ENCODE measurements at places on chromosomes 7 and 10. TPM values are rescaled to one million over a fixed set of nuclear protein-coding genes. Genes with fewer than 3 reads are reported as not detected.

DNA sequence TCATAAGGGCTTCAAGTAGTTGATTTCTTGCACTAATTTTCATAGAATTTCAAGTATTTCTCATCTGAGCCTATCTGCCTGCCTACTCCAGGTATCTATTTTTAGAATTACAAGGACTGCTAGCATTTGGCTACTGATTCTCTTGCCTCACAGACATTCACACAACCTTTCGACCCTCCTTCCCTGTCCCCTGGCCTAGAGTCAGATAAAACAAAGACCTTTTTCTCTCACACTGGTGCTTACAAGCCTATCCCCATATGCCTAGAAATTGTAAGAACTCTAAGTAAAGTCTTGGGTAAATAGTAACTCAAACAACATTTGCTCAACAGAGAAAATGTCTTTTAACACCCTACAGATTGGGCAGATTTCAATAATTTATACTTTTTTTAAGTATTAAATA lies 6.3 kb downstream of the GPAM start:
- no peaks in the 10 kb centered on the region for H3K27me3 ChIP-seq
- peaks cover 4% of the 10 kb centered on the region for H3K4me1 ChIP-seq
- H3K27ac ChIP-seq = no peak overlapping the region
- DNase-seq = no peak
- peaks cover 8% of the 10 kb centered on the region for H3K36me3 ChIP-seq

DNA sequence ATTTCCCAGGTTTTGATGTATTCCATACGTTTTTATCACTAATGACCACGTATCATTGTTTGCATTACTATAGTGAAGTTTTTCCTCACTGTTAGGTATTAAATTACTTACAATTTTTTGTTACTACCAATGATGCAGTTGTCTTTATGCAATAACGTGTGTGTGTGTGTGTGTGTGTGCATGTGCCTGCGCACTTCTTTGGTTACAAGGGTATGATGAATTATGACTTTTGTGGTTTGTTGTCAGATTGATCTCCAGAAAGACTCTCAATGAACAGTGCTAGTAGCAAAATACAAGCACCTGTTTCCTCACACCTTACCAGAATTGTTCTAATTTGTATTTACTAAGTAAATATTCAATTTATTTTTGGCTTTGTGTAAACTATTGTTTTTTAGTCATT lies 51.5 kb downstream of the MCMBP start:
- H3K4me3 ChIP-seq = no peak overlapping the region
- DNase-seq = no peak
- no peaks in the 10 kb centered on the region for H3K27me3 ChIP-seq
- no peak overlapping the region for H3K27ac ChIP-seq
- no peaks in the 10 kb centered on the region for H3K4me1 ChIP-seq

DNA sequence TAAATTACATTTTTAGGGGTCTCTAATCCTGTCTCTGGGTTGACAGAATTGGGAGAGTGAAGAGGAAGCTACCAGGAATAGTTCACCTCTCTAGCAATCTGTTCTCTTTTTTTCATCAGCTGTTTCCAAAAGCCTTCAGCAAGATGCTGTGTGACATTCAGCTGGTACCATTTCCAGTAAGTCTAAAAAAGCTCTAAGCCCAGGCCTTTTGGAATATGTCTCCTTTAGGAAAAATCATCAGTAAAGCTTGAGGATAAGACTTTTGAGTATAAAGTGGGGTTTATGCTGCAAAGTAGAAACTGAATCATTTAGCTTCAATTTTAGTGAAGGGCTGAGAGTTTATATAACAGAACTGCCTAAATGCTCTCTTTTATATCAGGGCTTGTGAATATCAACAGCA lies 81.5 kb downstream of the CCNY start:
- no peak for DNase-seq
- peaks cover 3% of the 10 kb centered on the region for H3K36me3 ChIP-seq
- H3K4me3 ChIP-seq = no peak overlapping the region
- peaks cover 63% of the 10 kb centered on the region for H3K4me1 ChIP-seq
- H3K27ac ChIP-seq = no peak overlapping the region

DNA sequence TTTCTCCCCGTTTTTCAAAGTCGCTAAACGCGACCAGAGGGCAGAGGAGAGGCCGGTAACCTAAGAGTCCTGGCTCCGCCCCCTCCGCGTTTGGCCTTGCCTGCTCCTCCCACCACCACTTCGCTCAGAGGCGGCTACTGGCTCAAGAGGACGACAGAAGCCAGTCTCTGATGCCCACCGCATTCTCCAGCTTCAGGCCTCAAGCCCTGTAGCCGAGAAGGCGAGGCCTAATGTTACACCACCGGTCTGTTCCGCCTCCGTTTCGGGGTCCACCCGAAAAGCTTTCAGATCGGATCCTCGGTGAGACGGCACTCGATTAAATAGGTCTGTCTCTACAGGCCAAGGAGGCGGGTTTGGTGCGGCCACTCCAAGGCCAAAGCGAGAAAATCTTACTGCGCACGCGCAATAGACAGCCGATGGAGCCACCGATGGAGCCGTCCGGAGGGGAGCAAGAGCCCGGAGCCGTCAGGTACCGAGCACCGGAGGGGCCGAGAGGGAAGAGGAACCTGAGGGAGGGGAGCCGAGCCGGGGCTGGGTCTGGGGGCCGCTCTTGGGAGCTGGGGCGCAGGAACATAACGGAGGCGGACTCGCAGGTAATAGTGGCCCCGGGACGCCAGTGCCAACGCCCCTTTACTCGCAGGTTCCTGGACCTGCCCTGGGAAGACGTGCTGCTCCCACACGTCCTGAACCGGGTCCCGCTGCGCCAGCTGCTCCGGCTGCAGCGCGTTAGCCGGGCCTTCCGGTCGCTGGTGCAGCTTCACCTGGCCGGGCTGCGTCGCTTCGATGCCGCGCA lies at the start of gene FBXL15:
TSS of gene FBXL15 (plus strand) at position 123 of the 793 bp plus-strand sequence. CDS start at position 417, 294 bp downstream.
- H3K36me3 ChIP-seq = peaks cover 11% of the 10 kb centered on the region
- H3K4me1 ChIP-seq = peaks cover 31% of the 10 kb centered on the region
- peak; percentile 93 for DNase-seq
- peaks cover 29% of the 10 kb centered on the region for H3K27me3 ChIP-seq
- H3K27ac ChIP-seq = peak within 1 kb of the TSS; percentile 94
- H3K4me3 ChIP-seq = peak within 1 kb of the TSS; percentile 95

DNA sequence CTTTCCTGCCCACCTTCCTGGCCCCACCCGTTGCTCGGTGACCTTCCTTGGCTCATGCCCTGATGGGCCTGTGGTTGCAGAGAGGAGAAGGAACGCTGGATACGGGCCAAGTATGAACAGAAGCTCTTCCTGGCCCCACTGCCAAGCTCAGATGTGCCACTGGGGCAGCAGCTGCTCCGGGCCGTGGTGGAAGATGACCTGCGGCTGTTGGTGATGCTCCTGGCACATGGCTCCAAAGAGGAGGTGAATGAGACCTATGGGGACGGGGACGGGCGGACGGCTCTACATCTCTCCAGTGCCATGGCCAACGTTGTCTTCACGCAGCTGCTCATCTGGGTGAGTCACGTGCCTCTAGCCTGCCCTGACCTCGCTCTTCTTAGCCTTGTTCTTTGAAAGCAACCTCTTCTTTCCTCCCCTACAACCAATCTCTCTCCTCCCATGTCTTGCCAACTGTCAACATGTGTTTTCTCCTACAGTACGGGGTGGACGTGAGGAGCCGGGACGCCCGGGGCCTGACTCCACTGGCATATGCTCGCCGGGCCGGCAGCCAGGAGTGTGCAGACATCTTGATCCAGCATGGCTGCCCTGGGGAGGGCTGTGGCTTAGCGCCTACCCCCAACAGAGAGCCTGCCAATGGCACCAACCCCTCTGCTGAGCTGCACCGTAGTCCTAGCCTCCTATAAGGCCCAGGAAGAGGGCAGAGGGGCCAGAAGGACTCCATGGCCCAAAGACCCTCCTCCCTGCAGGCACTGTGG lies 24.1 kb downstream of the GBX1 start:
- H3K27ac ChIP-seq = no peak overlapping the region
- DNase-seq = no peak
- H3K36me3 ChIP-seq = no peaks in the 10 kb centered on the region
- no peaks in the 10 kb centered on the region for H3K4me1 ChIP-seq
- H3K27me3 ChIP-seq = no peaks in the 10 kb centered on the region

- H3K27ac ChIP-seq = no peak overlapping the region
- H3K36me3 ChIP-seq = no peaks in the 10 kb centered on the region
- H3K27me3 ChIP-seq = no peaks in the 10 kb centered on the region
- no peak for DNase-seq
Observed at GRCh38 chr7:117808341-117808757, 64.9 kb downstream of the CTTNBP2 start.

DNA sequence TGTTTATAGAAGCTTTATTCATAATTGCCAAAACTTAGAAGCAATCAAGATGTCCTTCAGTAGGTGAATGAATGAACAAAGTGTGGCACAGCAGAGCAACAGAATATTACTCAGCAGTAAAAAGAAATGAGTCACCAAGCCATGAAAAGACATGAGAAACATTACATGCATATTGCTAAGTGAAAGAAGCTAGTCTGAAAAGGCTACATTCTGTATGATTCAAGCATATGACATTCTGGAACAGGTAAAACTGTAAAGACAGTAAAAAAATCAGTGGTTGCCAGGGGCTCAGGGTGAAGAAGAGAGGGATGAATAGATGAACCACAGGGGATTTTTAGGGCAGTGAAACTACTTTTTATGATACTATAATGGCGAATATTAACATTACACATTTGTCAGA lies 80.9 kb upstream of the APBB1IP start:
- no peak for DNase-seq
- H3K27ac ChIP-seq = no peak overlapping the region

The C10orf62 gene
- not detected for total RNA-seq

DNA sequence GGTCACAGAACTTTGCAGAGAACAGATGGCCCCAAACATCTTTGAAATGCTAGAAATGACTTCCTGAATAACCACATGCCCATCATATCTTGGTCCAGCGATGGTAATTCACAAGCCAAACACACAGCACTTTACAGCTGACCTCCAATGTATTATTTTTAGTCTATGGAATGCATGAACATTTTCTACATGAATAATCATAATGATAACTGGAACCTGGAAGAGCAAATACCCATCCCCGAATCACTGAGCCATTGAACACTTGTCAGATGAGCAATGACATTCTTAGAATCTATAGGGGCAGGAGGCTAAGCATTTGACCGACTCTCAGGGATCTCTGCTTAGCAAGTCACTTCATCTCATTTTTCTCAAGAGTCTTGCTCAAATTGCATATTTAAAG lies 167.3 kb downstream of the CREB5 start:
- peaks cover under 1% of the 10 kb centered on the region for H3K27me3 ChIP-seq
- no peak for DNase-seq
- peaks cover 15% of the 10 kb centered on the region for H3K4me1 ChIP-seq

The GOLGA7B gene
- 0.80 TPM for total RNA-seq

- DNase-seq = no peak
- peaks cover 47% of the 10 kb centered on the region for H3K36me3 ChIP-seq
- peak overlapping the region; percentile 36 for H3K27ac ChIP-seq
Observed at GRCh38 chr7:116871061-116871700, 8.8 kb downstream of the CAPZA2 start.

The AGR2 gene
- total RNA-seq = not detected

- no peak for DNase-seq
- H3K4me1 ChIP-seq = peaks cover 47% of the 10 kb centered on the region
- H3K4me3 ChIP-seq = no peak overlapping the region
- H3K27me3 ChIP-seq = no peaks in the 10 kb centered on the region
- peaks cover 12% of the 10 kb centered on the region for H3K36me3 ChIP-seq
- H3K27ac ChIP-seq = no peak overlapping the region
Observed at GRCh38 chr10:74194545-74194944, 43.5 kb downstream of the ADK start.

- H3K4me1 ChIP-seq = no peaks in the 10 kb centered on the region
- no peak overlapping the region for H3K27ac ChIP-seq
- DNase-seq = no peak
Observed at GRCh38 chr10:94412449-94412848, 10.1 kb downstream of the TBC1D12 start.

- peaks cover 60% of the 10 kb centered on the region for H3K4me1 ChIP-seq
- H3K27ac ChIP-seq = peak overlapping the region; percentile 78
- peaks cover 6% of the 10 kb centered on the region for H3K27me3 ChIP-seq
- DNase-seq = peak; percentile 14
- H3K4me3 ChIP-seq = peak overlapping the region; percentile 55
Observed at GRCh38 chr7:155995183-155995612, 182.9 kb upstream of the SHH start.

The AKR1E2 gene
- 5.6 TPM for total RNA-seq

The PRPS1L1 gene
- not detected for total RNA-seq

DNA sequence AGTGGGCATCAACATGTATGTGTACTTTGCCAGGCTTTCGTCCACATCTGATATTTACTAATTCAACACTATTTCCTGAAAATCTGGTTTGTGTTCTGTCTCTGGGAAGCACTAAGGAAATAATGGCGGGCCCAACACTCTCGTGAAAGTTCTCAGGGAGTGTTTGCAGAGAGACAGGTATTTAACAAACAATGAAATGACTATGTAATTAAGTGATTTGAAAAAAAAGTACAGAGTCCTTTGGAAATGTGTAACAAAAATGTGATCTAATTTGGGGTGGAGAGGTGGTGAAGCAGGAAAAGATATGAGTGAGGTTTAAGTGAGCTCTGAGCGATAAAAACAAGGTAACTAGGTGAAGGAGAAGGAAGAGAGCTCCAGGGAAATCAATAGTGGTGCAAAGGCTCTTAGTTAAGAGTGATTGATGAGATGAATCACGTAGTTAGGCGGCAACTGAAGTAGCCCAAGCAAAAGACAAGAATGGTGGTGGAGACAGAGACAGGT lies 95.3 kb upstream of the DNAJB12 start:
- H3K27me3 ChIP-seq = no peaks in the 10 kb centered on the region
- peaks cover under 1% of the 10 kb centered on the region for H3K36me3 ChIP-seq
- no peaks in the 10 kb centered on the region for H3K4me1 ChIP-seq
- H3K4me3 ChIP-seq = no peak overlapping the region
- no peak overlapping the region for H3K27ac ChIP-seq

The HOXA7 gene
- total RNA-seq = not detected

DNA sequence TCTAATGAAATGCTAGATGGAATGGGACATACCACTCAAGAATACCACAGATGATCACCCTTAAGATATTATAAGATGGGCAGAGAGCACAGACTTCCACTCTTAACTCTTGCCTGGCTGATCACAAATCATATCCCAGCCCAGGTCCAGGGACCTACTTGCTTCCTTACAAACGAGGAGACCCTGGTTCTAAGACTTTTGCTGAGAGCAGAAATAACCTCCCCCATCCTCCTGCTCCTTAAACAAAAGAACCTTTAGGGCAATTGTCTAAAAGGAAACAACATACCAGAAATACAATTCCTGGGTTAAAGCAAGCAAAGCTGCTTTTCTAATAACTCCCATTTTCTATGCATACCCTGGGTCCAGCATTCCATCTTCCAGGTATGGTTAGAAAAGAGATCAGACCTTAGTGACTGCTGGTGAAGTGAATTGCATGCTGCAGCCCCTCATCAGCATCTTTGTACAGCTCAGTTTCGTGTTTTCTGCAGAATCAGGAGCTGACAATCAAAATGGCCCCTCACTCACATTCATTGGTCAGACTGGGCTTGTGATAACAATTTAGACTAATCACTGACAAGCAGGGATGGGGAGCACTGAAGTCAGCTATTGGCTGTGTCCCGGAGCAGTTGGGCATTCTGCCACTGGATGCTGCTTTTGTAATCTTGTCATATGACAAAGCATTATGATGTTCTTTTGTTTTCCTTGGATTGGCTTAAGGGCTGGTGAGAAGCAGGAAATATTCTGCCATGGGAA lies 14.6 kb downstream of the IFIT3 start:
- peaks cover 14% of the 10 kb centered on the region for H3K36me3 ChIP-seq
- peaks cover 8% of the 10 kb centered on the region for H3K4me1 ChIP-seq
- peaks cover 67% of the 10 kb centered on the region for H3K27me3 ChIP-seq
- no peak overlapping the region for H3K4me3 ChIP-seq
- no peak for DNase-seq
- H3K27ac ChIP-seq = no peak overlapping the region

The STEAP4 gene
- total RNA-seq = not detected

- no peaks in the 10 kb centered on the region for H3K4me1 ChIP-seq
- no peaks in the 10 kb centered on the region for H3K36me3 ChIP-seq
- no peak overlapping the region for H3K4me3 ChIP-seq
- no peak overlapping the region for H3K27ac ChIP-seq
- DNase-seq = no peak
Observed at GRCh38 chr10:37728830-37729229, 128.6 kb downstream of the ZNF248 start.

All from activated naive CD8-positive, alpha-beta T cell treated with anti-CD3 and anti-CD28 coated beads for 36 hours (primary cell).